Stimulated activated naive CD8-positive, alpha-beta T cell treated with anti-CD3 and anti-CD28 coated beads, Interleukin-15, Interleukin-2, amounts not matched to agents 100 U/mL and 50 U/mL, for 24 hours (primary cell): ENCODE measurements at places on chromosomes 16 and 17.

DNA sequence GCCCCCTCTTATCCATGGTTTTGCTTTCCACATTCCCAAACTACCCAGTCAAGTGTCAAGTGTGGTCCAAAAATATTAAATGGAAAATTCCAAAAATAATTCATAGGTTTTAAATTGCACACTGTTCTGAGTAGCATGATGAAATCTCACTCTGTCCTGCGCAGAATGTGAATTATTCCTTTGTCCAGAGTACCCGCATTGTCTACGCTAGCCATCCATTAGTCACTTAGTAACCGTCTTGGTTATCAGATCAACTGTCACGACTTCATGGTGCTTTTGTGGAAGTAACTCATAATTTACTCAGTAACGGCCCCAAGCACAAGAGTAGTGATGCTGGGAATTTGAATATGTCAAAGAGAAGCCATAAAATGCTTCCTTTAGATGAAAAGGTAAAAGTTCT lies 94.9 kb downstream of the SLC39A11 start:
- DNase-seq, result no peak

- DNase-seq, result no peak
Measured at GRCh38 chr16:49727611-49728010, 128.3 kb downstream of the ZNF423 start.

GRCh38 chr17:82302568-82302963 lies 14.8 kb downstream of the CD7 start:
- DNase-seq, result no peak

- no peak for DNase-seq
Measured at GRCh38 chr17:42806249-42806648, 7.6 kb downstream of the CNTD1 start.

DNA sequence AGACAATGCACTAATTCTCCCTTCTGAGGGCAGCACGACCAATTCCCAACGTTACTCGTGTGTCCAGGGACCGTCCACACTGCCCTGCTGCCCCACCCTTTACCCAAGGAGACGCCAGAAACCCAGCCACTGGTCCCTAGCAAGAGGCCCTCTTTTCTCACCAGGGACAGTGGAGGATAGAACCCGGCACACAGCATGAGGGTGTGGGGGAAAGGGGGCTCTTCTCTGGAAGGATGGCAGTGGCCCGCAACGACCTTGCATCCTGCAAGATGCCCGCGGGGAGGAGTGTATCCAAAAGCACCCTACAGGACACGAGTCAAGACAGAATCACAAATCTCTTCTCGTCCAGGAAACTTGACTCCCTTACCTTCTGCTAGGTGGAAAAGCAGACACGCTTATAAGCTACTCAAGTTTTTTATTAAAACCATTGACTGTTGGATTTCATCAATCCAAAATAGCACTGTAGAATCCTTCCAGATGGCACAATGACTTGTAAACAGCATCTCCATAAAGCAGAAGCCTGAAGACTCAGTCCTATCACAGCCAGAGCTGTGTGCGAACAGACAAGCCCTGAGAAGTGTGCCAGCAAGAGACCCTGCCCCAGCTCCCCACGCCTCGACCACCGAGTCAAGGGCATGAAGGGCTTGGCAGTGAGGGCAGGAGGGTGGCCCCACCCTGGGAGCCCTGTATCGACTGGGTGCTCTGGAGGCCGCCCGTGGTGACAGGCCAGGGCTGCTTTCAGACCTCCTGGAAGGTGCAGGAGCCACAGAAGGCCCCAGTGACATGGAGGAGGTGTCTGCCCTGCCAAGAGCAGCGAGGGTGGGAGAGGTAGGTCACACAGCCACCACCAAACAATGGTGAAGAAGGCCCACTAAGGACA lies 103.8 kb downstream of the ANKRD11 start:
- no peak for DNase-seq

- peak; percentile 59 for DNase-seq
Measured at GRCh38 chr17:31008374-31009041, 37.7 kb downstream of the RNF135 start.

DNA sequence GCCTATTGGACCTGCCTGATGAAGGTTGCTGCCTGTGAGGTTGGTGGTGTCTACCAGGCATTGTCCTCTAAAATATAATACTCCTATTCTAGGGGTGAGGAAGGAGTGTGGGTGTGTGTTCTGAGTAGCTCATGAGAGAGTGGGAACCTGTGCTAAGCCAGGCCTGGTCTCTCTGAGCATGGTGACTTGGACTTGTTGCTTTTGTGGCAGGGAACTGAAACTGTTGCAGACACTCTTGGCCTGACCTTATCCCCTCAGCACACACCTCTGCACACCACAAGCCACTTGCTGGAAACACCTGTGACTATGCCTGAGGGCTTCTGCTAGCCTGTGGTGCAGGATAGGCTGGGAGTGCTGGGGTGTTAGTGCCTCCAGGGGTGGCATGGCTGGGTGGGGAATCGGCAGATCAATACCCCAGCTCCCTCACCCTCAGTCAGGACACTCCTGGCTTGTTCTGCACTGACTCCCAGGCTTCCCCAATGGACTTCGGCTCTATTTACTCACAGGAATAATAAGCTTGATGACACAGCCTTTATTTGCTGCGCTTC lies 29.9 kb downstream of the PLCG2 start:
- peak; percentile 31 for DNase-seq

GRCh38 chr17:81911969-81912368 lies 770 bp upstream of the PCYT2 start:
- no peak for DNase-seq

GRCh38 chr17:82241926-82242697 lies 13.3 kb downstream of the SLC16A3 start:
- DNase-seq, result no peak

DNA sequence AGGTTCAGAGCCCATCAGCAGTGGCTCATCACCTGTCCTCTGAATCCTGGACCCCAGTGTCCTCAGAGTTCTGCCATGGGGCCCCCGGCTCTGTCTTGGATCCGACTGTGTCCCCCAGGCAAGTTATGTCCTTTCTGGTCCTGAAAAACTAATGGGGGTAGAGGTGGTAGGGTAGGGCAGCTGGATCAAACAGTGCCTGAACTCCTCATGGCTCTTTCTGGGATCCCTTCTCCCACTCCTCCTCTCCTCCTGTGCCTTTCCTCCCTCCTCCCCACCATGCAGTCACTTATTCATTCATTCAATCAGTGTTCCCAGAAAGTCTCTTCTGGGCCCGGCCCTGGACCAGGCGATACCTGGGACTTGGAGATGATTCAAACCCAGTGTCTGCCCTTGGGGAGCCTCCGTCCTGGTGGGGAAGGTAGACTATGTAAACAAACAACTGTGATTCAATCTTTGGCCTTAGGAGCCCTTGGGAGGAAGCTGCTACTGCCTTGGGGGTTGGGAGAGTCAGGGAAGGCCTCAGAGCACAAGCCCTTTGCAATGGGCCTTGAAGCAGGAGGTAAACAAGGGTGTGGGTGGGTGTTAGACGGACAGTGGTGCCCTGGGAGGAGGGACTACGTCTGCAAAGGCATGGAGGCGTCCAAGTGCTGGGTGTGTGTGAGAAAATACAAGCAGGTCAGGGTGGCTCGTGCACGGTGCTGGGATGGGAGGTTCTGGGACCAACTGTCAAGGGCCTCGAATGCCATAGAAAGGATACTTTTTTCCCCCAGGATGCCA lies 6.4 kb upstream of the FAM83G start:
- no peak for DNase-seq

DNA sequence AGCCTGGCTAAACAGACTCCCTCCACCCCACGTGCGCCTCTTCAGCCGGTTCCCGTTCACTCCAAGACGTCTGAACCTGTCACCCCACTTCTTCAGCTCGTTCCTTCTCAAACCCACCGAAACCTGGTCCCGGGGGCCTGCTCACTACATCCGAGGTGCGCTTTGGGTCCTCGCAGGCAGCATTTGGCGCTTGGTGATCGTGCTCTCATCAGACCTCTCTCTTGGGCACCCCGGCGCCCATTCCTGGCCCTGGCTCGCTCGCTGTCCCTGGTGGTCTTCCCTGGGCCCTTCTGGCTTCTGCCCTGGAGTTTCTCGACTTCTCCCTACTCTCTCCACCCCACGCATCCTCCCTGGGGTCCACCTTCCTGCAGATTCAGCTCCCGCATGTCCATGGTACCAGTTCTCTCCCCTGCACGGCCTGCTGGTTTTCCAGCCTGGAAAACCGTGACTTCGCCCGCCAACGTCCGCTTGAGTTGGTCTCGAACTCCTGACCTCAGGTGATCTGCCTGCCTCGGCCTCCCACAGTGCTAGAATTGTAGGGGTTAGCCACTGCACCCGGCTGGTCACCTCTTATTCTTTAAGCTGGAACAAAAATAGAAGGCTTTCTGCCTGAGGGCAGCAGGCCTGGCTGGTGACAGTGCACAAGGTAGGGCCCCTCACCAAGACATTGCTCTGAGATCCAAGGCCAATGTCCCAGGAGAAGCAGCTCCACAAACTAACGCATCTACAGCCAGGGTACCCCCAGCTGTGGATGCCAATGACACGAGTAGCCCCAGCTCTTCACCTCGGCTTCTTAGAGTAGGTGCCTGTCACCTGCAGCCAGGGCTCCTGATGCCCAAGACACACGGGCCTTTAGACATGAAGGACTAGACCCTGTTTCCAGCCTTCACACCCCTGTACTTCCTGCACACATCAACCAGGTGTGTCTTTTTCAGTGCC lies 1.1 kb upstream of the MEAK7 start:
- no peak for DNase-seq

DNA sequence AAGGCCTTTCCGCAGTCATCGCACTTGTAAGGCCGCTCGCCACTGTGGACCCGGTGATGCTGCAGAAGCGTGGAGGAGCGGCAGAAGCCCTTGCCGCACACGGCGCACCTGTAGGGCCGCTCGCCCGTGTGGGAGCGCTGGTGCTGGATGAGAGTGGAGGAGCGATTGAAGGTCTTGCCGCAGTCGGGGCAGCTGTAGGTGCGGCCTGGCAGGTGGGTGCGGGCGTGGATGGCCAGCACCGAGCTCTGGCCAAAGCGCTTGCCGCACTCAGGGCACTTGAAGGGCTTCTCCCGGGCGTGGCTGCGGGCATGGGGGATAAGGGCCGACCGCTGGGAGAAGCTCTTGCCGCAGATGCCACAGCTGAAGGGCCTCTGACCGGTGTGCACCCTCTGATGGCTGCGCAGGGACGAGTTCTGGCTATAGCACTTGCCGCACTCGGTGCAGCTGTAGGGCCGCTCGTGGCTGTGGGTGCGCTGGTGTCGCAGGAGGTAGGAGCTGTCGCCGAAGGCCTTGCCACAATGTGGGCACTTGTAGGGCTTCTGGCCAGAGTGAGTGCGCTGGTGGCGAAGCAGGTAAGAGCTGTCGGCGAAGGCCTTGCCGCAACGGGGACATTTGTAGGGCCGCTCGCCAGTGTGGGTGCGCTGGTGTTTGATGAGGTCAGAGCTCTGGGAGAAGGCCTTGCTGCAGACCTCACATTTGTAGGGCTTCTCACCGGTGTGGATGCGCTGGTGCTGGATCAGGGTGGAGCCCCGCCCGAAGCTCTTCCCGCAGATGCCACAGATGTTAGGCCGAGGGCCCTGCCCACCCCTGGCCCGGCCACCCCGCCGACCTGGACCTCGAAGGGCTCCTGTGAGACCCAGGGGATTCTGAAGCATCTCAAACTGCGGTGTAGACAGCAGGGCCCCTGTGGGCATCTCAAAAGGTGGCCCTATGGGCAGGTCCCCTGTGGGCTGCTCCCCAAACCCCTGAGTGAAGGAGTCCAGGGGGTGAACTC lies 1.5 kb downstream of the ZNF768 start:
- no peak for DNase-seq

DNA sequence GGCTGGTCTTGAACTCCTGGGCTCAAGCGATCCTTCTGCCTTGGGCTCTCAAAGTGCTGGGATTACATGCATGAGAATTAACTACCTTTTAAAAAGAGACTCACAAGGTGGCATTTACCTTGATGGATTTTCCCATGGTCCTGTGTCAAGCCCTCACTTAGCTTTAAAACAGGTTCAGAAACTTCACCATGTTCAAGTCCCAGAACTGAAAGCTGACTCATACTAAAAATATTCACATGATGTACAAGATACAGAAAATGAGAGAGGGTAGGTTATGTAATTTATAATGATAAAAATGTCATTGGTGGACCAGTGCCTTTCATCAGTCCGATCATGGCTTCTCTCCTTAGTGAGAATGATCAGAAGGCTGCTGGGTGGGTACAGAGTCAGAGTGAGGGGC lies 4.3 kb upstream of the AKAP1 start:
- no peak for DNase-seq

DNA sequence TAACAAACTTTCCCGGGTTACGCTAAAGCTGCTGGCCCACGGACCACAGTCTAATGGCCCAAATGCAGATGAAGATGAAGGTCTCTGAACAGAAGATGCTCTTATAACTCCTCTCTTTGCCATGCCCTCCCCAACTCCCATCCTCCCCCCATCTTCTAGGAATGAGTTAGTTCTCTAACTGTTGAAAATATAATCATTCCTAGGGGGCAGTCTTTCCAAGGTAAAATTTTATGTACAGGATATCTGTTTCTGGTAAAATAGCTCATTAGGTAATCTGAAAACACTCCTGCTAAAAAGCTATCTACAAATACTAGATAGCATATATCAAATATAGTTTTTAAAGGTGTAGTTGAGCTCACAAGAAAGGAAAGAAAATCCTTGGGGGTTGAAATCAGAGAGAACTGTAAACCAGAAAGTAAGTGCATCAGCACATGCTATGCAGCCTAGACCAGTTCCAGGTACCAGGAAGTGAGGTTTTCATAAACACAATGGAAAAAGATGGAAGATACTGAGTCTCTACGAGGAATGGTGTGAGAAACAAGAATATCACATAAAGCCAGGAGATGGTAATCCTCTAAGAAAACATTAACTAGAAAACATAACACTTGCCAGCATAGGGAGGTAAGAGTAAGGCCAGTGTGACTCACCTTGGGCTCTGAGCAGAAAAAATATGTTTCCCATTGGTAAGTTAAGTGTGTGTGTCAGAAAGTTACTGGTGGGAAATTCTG lies 38.1 kb downstream of the CMC2 start:
- no peak for DNase-seq

GRCh38 chr17:79796444-79796762 lies 474 bp downstream of the CBX8 start:
- DNase-seq, result no peak

DNA sequence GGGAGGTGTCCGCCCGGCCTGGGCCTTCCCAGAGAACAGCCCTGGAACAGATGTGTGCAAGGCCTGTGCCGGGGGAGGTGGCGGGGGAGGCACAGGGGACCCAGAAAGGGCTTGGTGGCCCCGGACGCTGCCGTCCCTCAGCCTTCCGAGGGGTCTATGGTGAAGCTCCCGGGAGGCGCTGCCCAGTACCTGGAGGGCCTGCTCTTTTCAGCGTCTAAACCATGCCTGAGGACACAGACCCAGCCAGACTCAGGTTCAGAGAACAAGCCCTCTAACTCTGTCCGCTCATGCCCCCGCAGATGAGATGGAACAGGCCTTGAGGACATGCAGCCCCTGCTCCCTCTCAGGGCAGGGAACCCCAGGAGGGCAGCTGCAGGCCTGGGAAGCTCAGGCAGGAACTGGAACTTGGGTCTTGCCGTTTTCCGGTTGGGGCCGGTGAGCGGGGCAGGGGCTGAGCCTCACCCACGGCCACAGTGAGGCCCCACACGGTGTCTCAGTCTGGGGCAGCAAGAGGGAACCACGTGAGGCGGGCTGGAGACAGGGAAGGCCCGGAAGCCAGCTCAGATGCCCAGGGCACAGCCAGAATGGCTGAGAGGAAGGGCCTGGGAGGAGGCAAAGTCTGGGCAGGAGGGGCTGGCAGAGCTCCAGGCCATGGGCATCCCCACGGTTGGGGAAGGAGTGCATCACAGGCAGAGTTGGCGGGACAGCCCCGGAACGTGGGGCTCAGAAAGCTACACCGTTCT lies 12.5 kb downstream of the SLC16A3 start:
- peak; percentile 71 for DNase-seq
